Epithelial cell of proximal tubule (primary cell): ENCODE measurements at places on chromosomes 3 and 15.

DNA sequence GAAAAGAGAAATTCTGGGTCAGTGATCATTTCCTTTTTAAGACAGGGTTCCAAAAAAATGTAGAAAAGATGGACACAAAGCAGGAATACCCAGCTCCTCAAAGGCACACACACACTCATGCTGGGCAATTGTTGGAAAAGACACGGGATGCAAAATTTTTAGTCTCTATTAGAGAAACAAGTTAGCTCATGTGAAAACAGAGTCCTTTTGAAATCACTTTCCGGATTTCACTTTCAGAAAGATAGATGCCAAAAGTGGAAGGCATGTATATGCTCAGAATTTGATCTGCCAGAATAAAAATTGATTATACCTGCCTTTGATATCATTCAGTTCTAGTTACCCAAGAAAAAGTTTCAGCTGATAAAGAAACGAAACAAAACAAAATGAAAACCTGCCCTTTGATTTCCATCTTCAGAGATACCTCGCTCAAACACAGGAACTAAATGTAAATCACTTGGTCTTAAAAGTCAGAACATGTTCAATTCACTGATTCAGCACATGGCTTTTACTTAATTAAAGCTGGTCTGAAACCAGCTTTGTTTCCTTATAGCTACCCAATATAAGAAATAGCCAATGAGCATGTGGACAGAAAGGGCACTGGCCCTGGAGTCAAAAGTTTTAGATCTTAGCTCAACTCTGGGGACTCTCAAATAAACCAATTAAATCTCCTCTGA lies 52.8 kb downstream of the PLD1 start:
- no peak for DNase-seq

GRCh38 chr3:137525471-137525870 lies 238.6 kb upstream of the SOX14 start:
- DNase-seq: no peak

DNA sequence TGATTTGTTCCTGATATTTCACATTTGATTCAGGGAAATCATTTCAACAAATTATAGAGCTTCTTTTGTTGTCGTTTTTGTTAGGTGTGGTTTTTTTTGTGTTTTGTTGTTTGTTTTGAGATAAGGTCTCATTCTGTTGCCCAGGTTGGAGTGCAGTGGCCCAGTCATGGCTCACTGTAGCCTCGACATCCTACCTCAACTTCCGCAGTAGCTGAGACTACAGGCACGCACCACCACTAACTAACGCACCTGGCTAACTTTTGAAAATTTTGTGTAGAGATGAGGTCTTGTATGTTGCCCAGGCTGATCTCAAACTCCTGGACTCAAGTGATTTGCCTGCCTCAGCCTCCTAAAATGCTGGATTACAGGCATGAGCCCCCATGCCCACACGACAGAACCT lies 177.0 kb downstream of the AKAP13 start:
- DNase-seq: no peak

- DNase-seq: no peak
Measured at GRCh38 chr15:46856839-46857502, 860.3 kb upstream of the SEMA6D start.

DNA sequence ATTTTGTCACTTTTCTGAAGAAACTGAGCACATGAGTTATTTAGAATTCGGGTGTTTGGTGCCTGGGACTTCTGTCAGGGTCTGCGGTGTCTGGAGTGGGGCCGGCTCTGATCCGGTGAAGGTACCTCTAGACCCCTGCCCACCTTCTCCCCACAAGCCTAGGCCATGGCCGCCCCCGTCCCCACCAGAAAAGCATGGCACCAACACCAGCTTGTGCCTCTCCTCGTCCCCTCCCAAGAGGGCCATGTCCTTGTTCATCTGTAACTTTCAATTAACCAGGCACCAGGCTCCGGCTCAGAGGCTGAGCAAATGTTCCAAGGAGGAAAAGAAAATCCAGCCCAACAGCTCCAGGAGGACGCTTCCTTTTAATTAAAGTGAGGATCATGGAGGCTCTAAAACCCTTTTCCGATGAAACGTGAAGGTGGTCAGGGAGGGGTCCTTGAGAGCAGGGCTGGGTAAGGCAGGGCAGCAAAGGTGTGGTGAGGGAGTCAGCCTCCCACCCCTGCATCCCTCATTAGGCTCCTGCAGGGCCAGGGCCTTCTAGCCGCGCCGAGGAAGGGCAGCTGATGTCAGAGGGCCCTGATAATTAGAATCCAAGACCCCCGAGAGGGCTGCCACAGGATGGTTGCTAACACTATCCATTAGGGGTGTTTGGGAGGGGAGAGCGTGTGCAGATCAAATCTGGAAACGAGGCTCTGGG lies 62.3 kb downstream of the SLC6A1 start:
- DNase-seq: no peak

- DNase-seq: no peak
Measured at GRCh38 chr3:172616031-172616461, 92.8 kb upstream of the TNFSF10 start.

DNA sequence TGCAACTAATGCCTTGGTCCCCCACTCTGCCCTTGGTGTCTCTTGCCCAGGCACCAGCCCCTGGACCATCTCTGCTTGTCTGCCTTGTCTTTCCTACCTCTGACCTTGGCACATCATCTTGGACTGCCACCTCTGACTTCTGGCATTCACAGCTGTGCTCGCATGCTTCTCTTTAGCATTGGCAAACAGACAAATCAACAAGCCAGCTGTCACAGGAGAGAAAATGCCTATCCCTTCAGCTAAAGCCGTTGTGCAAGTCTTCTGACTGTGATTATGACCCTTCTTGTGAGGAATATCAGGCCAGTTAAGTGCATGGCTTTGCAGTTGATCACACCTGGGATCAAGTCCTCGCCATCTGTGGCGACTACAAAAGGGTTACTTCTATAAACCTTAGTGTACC lies 84.6 kb downstream of the PRICKLE2 start:
- DNase-seq: no peak

GRCh38 chr3:146072824-146073223 lies 88.2 kb downstream of the PLOD2 start:
- DNase-seq: no peak

DNA sequence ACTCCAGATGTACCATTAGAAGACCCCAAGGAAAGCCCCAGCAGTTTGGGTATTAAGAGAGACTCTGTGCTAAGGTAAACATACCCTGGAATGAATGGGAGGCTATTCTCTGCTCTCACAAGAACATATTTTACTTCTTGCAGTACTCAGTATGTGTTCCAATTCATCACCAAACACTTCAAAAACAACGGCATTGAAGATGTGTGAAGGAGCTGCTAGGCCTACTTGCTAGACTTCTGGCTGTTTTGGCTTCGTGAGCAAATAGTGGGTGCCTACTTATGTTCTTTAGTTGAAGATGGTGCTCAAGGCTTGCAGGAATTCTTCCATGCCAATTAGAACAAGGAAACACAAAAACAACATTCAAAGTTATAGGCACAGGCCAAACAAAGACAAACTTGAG lies 514.5 kb downstream of the ROBO1 start:
- no peak for DNase-seq

DNA sequence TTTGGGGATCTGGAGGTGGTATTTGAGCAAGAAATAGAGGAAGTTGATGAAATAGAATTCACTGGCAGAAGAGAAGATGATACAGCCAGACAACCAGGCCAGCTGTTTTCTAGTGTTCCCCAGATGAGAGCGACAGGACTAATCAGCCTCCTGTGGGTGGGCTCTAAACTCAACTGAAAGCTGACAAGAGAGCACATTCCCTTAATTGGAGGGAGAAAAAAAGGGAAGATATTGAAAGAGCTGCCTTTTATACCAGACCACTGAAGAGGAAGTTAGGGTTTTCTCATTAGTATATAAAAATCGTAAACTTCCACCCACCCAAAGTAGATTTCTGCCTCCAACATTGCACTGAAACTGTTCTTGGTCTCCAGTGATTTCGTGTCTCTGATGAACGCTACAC lies 6.5 kb upstream of the TM4SF19 start:
- DNase-seq: no peak

DNA sequence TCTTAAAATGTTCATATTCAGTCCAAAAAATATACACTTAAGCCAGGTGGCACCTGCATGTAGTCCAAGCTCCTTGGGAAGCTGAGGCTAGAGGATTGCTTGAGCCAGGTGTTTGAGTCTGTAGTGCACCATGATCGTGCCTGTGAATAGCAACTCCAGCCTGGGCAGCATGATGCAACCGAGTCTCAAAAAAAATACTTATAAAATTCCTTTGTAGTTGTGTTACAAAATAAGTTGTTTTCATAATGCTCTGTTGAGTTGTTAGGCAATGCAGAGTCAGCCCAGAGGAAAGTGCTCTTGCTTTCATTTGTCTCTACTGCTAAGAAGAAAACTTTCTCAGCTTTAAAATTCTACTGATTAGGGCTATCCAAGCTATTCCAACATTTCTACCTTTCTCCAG lies 442.8 kb upstream of the ARRDC4 start:
- no peak for DNase-seq

DNA sequence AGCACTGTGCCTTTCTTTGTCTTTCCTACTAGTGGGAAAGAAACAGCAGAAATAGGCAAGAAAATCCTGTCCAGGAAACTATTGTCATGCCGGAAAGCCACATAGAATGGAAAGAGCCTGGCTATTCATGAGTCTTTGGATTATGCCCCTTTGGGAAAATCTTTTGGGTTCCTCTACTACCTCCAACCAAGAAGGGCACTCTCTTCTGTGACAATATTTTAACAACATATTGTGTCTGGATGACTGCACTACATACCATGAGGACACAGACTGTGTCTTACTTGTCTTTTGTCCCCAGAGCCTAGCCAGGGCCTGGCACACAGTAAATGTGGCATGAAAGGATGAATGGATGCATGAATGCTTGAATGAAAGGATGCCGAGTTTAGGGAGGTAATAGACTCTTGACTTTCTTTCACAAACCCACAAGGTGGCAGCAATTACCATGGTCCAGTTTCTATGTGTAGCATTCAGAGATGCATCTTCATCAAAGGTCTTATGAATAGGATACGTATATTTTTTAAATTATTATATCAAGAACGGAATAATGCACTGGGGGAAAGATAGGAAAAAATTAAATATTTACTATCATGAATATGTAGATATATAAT lies 30.3 kb downstream of the ARL14 start:
- DNase-seq: no peak

GRCh38 chr3:62011666-62012065 lies 361.7 kb downstream of the FEZF2 start:
- DNase-seq: no peak

DNA sequence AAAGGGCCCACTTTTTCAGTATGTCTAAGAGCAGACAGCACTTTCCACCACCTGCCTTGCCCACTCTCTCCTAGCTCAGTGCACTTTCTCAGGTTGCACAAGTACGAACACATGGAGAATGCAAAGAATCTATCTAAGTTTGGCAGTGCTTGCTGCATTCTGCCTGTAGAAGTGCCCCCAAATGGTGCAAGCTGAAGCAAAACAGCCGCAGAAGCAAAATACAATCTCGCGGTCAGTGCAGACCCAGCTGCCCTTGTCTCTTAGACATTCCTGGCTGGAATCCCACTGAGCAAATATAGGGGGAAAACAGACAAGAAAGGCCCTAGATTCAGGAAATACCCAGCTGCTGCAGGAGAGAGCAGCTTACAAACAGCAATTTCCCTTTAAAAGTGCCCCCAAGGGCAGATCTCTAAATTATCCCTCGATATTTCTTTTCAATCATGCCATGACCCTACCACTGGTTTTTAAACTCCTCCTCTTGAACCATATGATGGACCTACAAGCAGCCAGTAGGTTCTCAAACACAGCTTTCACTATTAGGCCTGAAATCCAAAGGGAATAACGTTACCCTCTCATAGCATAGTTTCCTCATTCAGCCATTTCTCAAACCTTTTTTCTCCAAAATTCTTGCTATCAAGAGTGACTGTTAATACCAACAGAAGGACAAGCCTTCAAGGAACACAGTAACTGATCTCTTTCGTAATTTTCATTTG lies 67.0 kb downstream of the TNIK start:
- no peak for DNase-seq

- DNase-seq: no peak
Measured at GRCh38 chr3:16204751-16205150, 30.3 kb downstream of the GALNT15 start.

GRCh38 chr3:13867732-13868131 lies 12.1 kb downstream of the WNT7A start:
- DNase-seq: no peak

DNA sequence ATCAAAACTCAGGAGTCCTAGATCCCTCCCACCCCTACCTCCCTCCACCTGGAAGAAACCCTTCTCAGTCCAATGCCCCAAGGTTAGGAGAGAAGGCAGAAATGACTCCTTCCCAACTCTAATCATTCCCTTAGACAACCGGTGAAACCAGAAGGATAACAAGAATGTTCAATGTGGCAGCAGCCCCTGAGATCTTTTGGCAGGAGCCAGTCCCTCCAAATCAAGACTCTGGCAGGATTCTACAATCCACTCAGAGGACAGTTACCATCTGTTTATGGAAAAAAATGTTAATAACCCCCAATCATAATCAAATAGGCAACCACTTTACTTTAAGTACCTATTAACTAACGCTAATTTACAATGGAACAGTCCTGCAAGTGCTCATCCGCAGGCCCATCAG lies 136.5 kb downstream of the NTRK3 start:
- DNase-seq: no peak

GRCh38 chr15:37097144-37097919 lies 3.0 kb downstream of the MEIS2 start:
- no peak for DNase-seq

- no peak for DNase-seq
Measured at GRCh38 chr3:189724356-189724755, 93.2 kb downstream of the TP63 start.

DNA sequence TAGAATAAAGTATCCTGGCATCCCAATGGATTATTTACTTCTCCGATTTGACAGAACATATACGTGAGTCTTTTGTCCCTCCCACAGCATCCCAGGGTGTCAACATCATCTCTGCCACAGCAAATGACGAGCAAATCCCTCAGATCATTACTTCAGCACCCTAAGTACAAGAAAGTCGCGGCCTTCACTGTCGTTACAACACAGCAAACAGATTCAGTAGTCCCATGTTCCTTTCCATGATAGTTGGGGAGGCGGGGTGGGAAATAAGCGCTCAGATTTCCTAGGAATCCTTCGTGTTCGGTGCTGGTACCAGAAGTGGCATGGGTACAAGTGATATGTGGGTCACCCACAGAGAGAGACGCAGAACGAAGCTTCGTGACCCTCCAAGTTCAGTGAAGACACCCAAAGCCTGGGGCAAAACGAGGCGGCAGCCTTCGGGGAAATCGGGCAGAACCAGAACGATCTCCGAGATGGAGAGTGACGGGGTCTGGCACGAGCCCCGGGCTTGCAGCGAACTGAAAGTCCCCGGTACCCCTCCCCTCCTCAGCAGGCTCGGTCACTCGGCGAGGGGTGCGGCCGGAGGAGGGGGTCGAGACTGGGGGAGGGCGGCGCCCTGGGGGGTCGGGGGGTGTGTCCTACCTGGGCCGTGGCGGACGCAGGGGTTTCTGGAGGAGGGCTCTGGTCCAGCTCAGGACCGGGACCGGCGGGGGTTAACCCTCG lies 619 bp downstream of the TTBK2 start:
- no peak for DNase-seq

- no peak for DNase-seq
Measured at GRCh38 chr3:62367763-62368195, 5.6 kb downstream of the FEZF2 start.

DNA sequence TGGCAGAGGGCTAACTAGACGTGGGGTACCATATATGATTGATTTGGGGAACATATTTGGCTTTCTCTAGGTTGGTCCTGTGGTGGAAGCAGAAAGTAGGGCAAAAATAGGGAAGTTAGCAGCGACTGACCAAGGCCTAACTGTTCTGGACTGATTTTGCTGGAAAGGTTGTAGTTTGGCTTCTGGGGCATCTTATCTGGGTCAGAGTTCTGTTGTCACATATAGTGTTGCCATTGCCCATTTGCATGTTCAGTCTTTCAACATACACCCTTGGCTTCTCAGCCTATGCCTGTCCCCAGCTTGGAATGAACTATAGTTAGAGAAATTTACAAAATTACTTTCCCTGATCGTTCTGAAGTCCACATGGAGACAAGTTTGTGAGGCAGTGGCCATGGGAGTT lies 426.5 kb downstream of the TBC1D5 start:
- no peak for DNase-seq
